M059J (cell line): ENCODE measurements at places on chromosomes 2 and 18. TPM values are rescaled to one million over a fixed set of nuclear protein-coding genes. Genes with fewer than 3 reads are reported as not detected.

DNA sequence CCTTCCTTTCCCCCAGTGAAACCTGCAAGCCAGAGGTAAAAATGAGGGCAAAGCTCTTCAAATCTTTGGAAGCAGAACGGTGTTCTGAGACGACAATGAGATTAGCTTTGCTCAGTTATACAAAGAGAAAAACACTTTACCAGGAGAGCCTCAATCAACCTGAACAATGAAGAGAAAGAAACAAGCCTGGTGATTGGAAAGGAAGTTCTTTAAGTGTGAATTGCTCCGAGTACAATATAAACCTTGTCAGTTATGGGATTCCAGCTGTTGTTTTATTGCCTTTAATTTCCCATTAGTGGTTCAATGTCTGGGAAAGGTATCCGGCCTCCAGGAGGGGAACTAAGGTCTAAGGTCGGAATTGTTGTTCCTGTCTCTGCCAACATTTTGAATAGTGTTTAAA, 901.6 kb downstream of the EPHA4 start:
- peak; percentile 45 for DNase-seq

DNA sequence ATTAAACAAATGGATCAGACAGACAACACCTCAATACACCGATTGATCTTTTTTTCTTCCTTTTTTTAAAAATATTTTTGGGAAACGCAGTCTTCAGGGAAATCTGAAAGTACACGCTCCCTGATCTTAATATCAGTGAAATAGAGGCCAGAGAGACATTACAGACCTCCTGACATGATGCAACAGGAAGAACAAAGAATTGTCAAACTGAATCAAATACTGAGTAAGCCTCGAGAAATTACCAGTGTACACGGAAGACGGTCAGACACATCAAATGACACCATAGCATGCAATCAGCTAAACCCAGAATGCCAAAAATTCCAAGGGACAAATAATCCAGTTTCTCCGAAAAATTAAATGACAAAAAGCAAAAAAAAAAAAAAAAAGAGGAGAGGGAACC, 80.2 kb upstream of the NFU1 start:
- DNase-seq: no peak

- DNase-seq: no peak
Observed at GRCh38 chr2:115904516-115904915, 1462.1 kb downstream of the DPP10 start.

- DNase-seq: no peak
Observed at GRCh38 chr2:53028746-53029423, 738.7 kb upstream of the CHAC2 start.

DNA sequence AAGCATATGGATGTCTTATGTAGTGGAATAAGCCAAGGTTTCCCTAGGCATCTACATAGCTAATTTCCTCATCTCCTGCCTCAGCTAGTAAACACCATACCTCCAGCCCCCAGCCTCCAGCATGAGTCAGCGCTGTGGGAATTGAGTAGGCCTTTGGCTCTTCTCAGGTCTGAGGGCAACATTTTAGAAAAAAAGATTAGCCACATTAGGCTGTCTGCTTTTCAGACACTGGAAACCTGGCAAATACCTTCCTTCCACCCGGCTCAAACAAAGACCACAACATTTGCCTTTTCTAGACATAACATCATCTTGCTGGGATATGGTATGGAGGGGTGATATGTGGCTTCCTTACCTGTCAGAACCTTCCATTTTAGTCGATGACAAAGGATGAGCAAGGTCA, 6.1 kb upstream of the CCDC195 start:
- DNase-seq: peak; percentile 69

GRCh38 chr2:151649966-151650365, 84.3 kb downstream of the NEB start:
- no peak for DNase-seq

- no peak for DNase-seq
Observed at GRCh38 chr2:232503809-232504323, 16.2 kb upstream of the ECEL1 start.

GRCh38 chr2:132897111-132897510, 227.1 kb upstream of the LYPD1 start:
- no peak for DNase-seq

DNA sequence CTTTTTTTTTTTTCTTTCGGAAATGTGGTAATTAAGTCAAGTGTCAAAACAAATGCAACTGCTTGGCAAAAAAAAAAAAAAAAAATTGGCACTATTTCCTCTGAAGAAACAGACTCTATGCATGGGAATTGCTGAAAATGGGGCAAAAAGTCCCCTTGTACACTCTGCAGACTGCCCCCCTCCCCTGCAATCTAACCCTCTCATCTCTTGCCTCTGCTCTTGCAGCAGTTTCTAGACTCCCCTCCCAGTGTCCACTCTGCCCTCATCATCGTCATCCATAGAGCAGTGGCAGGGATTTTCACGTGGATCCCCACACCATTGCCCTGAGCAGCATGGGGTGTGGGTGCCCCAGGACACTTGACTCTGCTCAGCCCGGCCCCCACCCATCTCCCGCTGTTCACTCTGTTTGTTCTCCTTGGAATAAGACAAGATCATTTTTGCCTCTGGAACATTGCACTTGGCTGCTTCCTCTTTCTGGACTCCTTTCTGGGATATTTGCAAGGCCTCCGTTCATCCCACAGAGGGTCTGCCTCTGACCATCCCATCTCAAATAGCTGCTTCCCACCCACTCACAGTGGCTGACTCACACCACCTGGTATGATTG, 213.9 kb downstream of the ACKR3 start:
- no peak for DNase-seq

ONECUT2 gene
- 1.2 and 1.5 TPM in 2 replicates for total RNA-seq

POTEC gene
- 0.02 TPM in 1 of 2 replicates, not detected in the other for total RNA-seq

ANKRD62 gene
- total RNA-seq: not detected in 2 replicates
